ENCODE measurements at places on chromosomes 2 and 18.

- no peak for DNase-seq
Measured at GRCh38 chr2:184814421-184814820, 216.1 kb downstream of the ZNF804A start.

DNA sequence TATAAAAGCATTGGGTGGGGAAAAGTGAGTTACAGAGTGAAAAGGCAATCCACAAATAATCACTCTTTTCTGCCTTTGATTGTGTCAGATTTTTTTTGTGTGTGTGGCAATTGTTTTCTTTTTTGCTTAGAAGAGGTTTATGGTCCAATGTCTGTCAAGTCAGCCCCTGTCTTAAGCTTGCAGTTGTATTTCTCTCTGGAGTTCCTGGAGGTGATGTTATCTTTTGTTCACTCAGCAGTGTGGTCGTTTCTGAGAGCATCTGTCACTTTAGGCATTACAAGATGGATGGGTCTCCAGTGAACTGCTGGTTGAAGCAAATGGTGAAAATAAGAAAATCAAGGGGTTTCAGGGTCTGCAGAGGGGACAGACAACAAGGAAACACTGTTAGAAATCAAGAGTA lies 121.3 kb downstream of the GREB1L start:
- DNase-seq, result no peak

DNA sequence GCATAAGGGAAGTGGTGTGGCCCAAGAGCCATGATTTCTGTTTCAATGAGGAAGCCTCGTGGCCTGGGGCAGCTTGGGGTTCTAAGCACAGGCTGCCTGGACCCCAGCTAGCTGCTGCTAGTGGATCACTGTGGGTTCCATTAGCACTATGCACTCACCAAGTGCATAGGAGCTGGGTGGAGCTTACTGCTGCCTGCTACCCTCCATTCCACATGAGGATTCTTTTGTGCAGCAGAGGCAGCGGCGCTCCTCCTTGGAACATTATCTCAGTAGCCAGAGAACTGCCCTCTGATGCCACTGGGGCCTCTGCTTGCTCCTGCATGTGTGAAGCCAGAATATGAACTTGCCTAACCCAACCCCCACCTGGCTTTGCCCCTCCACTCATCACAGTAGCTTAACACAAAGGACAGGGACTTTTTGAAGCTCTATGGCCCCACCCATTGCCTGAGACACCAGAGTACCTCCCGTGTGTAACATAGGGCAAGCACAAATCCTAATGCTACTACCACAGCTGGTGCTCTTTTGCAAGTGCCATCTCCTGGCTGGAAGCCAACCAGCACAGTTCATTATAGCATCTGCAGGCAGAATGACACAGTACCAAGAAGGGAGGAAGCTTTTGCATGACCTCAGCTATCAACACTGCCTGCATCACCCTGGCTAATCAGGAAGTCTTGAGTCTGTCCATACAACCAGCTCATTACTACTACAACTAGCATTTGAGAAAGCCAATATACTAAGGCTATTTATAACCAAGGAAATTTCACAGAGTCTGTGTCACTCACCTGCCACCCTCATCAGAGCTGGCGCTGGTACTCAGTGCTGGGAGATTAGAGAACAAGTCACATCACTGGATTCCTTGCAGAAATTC lies 297.0 kb upstream of the GULP1 start:
- no peak for DNase-seq

- no peak for DNase-seq
Measured at GRCh38 chr2:70328921-70329561, 27.2 kb upstream of the FAM136A start.

DNA sequence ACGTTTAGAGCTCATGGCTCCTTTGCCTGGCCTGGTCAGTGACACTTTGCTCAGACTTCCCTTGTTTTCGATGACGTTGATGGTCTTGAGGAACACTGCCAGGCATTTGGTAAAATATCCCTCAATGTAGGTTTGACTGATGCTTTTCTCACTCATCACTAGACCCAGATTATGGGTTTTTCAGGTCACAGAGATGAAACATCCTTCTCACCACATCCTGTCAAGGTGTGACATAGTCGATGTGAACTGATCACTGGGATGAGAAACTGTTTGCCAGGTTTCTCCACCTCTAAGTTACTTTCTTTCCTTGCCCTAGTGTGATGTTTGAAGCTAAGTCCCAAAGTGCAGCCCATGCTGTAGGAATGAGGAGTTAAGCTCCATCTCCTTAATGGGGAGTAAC lies 81.5 kb downstream of the AFF3 start:
- DNase-seq, result no peak

- DNase-seq, result no peak
Measured at GRCh38 chr2:26488463-26489212, 10.7 kb upstream of the OTOF start.

DNA sequence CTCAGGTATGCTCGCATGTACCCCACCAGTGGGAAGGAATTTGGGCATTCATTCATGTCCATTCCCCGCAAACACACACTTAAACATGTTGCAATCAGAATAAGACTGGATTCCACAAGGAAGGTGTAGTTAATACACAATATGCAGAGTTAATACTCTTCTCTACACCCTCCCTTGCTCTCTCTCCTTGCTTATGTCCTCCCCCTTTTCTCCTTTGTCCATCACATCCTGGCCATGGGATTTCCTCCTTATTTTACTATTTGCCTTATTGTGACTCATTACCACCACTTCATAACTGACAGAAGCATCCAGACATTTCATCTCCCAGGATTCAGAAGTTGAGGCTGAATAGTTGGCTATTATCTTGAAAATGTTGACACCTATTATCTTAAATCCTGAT lies 473.8 kb upstream of the SPHKAP start:
- DNase-seq, result no peak

GRCh38 chr2:46747297-46747818 lies 168.2 kb downstream of the MCFD2 start:
- DNase-seq, result no peak

- no peak for DNase-seq
Measured at GRCh38 chr18:1252534-1252933, 347.9 kb downstream of the ADCYAP1 start.

DNA sequence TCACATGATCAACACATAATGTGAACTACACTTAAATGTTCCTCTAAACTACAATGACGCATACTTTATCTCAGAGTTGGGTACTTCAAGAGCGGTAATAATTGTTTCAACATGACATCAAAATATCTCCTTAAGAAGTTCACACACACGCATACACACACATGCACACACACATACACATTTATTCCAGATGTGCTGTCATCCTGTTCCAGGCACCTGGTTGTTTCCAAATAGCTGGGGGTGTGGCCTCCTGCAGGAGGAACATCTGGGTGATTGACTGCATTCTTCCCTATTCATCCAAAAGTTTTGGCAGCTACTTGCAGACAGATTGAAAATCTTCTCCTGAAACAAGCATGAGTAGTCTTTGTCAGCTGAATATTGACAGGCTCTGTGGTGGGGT lies 37.9 kb upstream of the PIK3C3 start:
- no peak for DNase-seq

DNA sequence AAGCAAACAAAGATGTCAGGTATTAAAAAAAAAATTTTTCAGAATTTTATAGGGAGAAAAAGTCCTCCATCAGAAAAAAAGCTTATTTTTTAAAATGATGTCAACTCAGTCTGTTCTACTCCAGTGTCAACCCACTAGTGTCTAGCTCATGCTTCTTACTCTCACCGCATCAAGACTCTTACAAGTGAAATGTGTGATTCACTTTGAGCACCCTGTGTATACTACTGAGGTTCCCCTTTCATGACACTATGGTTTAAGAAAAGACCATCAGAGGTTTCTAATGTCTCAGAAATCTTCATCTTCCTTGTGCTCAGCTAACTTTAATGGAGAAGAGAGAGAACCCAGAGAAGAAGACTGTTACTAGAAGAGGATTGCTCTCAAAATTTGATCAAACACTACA lies 43.4 kb downstream of the FEZ2 start:
- no peak for DNase-seq

- no peak for DNase-seq
Measured at GRCh38 chr2:217722883-217723472, 279.8 kb downstream of the TNS1 start.

Measured in thoracic aorta (tissue), 2 donors.